ENCODE measurements at places on chromosomes 2 and 18.

- DNase-seq = no peak
Observed at GRCh38 chr2:88086401-88086800, 18.8 kb downstream of the SMYD1 start.

DNA sequence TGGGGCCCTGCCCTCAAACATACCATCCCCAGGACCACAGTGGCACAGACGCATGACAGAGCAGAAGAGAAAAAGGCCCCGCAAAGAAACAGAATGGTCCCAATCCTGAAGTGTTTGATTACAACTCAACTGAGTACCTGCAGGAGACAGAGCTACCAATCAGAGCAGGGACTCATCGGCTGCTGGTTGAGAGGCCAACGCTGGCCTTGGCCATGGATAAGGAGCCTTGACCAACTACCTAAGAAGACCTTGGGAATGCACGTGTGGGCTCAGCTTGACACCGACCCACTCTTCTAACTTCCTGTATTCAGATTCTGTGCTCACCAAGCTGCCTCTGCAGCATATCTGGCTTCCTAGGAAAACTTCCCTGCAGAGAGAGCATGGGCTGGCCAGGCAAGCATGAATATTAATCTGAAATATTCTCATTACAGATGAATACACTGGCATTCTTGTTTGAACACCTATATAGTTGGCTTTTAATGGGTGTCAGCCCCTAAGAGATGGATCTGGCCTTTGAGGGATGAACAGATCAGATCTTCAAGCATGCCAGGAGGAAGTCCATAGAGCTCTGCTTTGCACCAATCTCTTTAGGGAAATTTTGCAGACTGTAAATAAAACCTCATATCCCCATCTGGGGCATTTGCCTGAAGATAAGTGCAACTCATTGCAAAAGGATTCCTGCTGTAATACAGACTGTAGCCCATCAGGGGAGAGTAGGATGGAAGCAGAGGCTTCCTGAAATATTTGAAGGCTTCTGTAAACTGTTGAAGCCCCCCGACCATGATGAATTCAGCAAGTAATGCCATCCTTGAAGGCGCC lies 135.4 kb downstream of the BCL2 start:
- no peak for DNase-seq

DNA sequence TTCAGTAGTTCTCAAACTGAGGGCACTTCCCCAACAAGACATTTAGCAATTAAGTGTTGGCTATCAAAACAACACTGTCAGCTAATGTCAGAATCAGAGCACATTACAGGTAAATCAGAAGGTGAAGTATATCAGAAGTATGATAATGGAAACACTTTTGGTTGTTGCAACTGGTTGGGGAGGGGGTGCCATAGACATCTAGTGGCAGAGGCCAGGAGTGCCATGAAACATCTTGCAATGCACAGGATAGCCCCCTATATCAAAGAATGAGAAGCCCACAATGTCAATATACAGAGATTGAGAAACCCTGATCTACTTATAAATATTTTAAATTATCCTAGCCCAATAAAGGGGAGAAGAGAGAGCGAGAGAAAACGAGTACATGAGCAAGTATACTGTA lies 4.9 kb upstream of the XPO1 start:
- DNase-seq = no peak

DNA sequence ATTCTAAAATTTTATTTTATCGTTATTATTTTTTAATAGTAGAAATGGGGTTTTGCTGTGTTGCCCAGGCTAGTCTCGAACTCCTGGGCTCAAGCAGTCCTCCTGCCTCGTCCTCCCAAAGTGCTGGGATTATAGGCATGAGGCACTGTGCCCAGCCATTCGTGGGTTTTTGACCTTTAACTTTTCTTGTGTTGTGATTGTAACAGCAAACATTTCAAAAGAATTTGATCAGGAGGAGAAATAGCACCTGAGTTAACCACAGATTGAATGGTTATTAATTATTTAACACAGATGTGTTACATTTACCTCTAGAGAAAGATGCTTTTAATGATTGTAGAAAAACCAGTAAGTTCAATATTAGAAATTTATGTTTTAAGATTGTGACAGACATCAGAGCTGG lies 132.0 kb downstream of the HAUS1 start:
- no peak for DNase-seq

DNA sequence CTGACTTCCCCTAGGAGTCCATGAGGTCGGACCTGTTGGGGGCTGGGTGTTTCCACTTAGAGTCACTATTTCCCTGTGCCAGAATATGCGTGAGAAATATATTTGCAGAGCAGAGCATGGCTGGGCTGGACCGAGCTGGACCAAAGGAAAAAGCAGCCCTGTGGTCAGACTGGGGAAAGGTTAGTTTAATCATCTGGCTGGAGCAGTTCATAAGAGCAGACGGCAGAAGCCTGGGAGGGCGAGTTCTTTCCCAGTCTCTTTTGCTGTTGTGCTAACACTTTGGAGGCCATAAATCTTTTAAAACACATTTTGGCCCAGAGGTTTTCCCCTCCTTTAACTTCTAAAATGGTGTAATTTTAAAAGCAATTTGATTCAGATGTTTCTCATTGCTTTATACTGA lies 66.5 kb downstream of the GLI2 start:
- no peak for DNase-seq

All from foreskin keratinocyte (primary cell).